Activated T-cell treated with anti-CD3 and anti-CD28 coated beads, Interleukin-2, amount 50 U/mL, for 4 hours (primary cell): ENCODE measurements at places on chromosomes 16 and 17. TPM values are rescaled to one million over a fixed set of nuclear protein-coding genes. Genes with fewer than 3 reads are reported as not detected.

- DNase-seq = no peak
These were observed 123.9 kb downstream of the PRKCB start for GRCh38 chr16:23959752-23960072.

DNA sequence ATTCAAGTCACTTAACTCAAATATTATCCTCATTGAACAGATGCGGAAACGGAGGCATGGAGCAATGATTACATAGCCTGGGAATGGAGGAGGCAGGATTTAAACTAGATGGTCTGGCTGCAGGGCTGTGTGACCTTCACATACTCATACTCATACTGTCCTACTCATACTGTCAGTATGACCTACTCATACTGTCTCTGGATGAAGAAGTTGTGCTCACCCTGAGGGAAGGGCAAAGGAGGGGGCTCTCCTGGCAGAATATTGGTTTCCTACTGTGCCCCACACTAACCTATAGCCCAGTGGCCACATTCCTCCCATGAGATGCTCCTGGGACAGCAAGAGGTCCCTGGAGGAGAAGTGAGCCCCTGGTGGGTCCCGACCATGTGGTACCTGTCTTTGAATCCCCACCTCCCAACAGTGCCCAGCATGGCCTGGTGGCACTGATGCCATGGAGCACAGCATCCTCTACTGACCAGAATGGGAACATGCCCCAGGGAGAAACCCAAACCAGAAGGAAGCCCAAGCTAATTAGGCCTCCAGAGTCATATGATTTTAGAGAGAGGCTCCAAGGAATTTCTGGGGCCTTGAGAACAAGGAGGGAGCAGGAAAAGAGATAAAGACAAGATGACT is 197.3 kb upstream of the SDK2 start:
- DNase-seq = no peak

Gene MT4
- not detected for total RNA-seq

GRCh38 chr17:76981545-76982295 is 113.5 kb downstream of the MGAT5B start:
- no peak for DNase-seq

Gene CCL17
- total RNA-seq = 26.2 TPM

Gene CA4
- not detected for total RNA-seq

DNA sequence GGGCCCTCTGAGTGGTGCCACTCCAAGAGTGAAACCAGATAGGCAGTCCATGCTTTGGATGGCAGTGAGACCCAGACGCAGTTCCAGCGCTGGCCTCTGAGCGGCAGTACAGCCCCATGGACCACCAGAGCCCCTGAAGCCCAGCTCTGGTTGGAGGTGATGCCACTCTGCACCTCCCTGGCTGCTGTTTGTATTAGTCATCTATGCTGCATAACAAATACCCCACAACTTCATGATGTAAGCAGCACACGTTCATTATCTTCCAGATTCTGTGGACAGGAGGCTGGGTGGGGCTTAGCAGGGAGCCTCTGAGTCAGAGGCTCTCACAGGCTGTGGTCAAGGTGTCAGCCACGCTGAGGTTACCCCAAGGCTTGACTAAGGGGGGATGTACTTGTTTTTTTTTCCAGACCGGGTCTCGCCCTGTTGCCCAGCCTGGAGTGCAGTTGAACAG is 5.1 kb upstream of the NME4 start:
- peak; percentile 77 for DNase-seq
